CD4-positive, alpha-beta T cell treated with Interleukin-17A for 4 hours (primary cell): ENCODE measurements at places on chromosomes 16 and 17.

DNA sequence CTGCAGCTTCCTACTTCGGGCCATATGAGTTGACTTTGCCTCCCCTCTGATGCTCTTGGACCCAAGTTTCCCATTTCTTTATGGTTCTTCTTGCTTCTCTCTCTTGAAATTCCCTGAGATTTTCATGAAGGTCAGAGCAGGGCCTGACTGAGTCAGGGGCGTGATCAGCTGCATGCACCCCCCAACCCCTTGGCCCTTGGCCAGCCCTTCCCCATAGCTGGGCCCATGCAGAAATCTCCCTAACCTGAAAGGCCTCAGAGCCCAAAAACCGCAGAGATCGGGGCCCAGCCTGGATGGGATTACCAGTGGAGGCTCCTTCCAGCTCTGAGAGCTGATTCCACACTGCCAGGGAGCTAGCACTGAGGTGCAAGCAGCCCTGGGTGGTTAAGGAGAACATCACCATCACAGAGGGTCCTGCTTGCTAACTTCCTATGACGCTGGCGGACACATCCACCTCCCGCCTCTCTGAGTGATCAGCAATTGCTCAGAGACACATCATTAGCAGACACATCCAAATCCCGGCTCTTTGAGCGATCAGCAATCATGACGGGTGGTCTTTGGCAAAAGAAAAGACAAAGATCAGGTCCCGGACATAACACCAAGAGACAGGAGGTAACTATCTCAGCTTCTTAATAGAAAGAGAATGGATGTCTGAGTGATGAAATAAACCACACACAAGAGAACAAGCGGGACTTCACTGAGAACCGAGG is 161.5 kb downstream of the C16orf78 start:
- DNase-seq, result no peak

- DNase-seq, result no peak
These were observed 73.2 kb upstream of the C16orf82 start for GRCh38 chr16:26993511-26993910.

DNA sequence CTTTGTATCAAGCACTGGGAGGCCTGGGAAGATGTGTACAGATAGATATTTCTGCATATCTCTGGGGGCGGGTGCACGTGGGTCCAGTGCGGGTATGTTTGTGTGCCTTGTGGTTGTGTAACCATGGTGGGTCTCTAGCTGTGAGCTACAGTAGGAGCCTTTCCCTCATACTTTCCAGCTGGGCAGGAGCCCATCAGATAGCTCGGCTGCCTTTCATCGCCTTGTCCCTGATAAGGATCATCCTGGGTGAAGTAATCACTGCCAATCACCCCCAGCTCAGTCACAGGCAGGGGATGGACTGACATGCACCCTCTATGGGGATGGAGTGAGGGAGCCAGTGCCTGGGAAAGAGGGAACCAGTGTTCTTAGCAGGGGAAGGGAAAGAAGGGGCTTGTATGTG is 3.2 kb upstream of the SCRN2 start:
- DNase-seq, result no peak

DNA sequence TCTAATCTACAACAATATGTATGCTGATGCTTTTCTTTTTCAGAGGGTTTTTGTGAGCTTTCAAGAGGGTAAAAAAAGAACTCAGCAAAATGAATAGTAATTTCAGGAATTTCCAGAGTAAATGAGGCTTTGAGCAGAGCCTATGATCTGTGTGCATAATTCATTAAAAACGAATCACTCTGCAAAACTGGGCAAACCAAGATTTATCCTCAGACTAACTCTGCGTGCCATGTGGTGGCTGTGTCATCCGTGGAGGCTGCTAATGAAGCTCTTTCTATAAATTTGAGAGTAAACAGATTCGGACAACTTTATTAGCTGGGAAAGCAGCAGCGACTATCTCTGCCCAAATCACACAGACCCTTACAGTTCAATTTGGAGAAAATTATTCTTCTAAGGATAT is 83.8 kb downstream of the FOXL1 start:
- DNase-seq, result no peak

GRCh38 chr17:42675965-42676423 is 800 bp downstream of the PLEKHH3 start:
- DNase-seq, result no peak

DNA sequence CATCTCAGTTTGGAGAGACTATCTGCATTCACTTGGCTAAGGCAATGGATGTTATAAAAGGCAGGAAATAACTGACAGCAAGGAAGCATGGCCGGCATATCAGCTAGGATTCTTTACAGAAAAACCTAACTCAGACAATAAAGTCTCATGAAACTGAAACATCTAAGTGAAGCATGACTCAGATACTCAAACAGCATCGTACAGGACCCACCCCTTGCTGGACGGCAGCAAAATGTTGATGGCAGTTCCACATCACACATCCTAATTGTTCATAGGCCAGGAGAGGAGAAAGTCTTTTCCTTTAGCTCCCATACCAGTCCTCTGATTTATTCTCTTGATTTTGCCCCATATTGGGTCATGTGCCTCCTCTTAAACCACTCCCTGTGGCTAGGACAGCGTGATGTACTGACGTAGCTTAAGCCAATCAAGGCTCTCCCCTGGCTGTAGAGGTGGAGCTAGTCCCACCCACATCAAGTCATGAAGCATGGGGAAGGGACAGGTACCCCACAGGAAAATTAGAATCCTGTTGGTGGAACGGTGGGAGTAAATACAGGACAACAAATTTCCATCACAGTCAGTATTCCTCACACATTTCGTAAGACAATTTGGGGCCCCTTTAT is 178.9 kb downstream of the IRX3 start:
- DNase-seq, result no peak

DNA sequence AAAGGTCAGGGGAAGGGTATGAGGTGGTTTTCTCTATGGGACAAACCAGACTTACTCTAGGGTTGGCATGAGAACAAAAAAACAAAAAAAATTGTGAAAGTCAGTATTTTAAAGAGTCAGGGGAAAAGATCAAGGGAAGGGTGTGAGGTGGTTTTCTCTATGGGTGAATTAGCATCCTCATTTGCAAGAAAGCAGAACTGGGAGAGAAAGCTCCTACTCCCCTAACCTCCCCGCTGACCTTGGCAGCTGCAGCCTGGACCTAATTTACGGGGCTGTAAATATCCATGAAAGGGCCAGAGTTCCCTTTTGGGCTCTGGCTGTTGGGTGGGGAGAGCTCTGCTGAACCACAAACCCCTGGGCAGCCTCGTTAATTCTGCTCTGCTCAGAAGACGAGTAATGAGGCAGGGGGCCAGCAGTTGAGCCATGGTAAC is 10.6 kb downstream of the RHBDL3 start:
- DNase-seq, result no peak

DNA sequence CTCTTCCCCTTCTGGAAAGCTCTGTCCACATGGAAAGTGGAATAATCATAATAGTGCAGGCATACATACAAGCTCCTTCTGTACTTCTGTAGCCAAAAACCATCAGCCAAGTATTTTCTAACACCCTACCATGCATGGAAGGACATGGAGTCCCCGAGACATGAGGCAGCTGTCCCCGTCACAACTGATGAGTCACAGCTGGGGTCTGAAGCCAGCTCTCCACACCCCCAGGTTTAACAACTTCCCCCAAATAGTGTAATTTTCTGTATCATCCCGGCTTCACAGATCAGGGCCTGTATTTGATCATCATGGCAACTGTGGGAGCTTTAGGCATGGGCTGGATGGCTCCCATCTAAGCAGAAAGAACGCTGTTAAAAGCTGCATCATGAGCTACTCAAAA is 16.6 kb downstream of the C16orf96 start:
- no peak for DNase-seq

GRCh38 chr17:21352221-21352980 is 23.8 kb upstream of the KCNJ12 start:
- no peak for DNase-seq

- no peak for DNase-seq
These were observed 4.0 kb downstream of the RNASEK start for GRCh38 chr17:7016418-7016817.

DNA sequence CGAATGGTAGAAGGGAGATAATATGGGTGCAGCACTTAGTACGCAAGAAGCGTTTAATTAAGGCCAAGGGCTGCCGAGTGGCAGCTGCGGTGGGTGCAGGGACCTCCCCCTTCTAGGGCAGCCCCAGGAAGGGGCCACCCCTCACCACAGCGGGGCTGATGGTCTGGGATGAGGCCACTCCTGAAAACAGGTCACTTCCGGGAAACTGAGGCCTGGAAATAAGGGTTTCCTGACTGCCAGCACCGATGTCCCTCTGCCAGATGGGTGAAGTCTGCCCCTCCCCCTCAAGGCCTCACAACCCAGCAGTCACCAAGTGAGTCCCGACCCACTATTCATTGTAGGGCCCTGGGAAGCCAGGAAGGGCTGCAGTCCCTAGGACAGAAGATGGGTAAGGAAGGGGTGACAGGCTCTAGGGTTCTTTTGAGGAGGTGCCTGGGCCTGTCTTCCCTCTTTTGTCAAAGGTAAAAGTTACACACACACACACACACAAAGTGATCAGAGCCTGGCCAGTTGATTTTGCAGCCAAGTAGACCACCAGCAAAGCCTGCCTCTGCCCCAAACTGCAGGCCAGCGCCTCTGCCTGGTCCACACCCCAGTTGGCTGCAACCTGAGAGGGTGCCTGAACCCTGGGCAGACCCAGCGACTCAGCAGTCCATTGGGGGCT is 12.5 kb downstream of the SREBF1 start:
- DNase-seq, result peak; percentile 22

GRCh38 chr16:62363501-62363900 is 327.3 kb upstream of the CDH8 start:
- DNase-seq, result no peak

DNA sequence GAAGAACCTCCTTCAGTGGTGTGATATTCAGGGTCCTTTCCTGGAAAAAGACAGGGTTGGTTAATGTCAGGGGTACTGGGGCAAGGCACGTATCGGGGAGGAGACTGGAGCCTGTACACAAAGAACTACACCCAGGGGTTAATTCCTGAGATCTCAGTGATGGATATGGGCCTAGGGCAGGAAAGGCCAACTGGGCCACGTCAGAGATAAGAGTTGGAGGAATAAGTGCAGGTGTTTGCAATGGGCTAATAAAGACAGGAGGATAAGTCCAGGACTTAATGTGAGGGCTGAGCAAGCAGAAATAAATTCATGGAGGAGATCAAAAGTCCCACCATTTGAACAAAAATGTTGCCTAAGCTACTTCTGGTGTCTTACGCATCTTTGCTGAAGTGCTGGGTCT is 10.4 kb upstream of the HERPUD1 start:
- DNase-seq, result no peak

GRCh38 chr17:5703736-5704135 is 119.4 kb upstream of the NLRP1 start:
- no peak for DNase-seq

DNA sequence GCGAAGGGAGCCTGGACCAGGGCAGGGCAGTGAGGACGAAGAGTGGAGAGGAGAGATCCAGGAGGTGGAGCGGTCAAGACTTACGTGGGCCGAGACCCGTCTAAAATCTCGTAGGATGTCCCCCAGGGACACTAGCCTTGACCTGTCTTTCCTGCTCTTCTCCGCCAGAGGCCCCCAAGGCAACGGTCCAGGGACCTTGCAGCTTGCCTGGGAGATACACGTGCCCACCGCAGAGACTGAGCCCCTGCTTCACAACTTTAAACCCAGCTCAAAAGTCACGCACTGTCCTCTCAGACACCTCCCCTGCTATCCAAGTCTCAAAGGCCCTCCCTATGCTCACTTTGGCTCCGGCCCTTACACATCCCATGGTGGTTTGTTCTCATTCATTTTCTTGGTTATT is 9.4 kb downstream of the TIGD7 start:
- DNase-seq, result no peak

GRCh38 chr17:73888862-73889261 is 244.6 kb upstream of the SDK2 start:
- DNase-seq, result no peak

- no peak for DNase-seq
These were observed 39.6 kb downstream of the BAHCC1 start for GRCh38 chr17:81434681-81435417.

DNA sequence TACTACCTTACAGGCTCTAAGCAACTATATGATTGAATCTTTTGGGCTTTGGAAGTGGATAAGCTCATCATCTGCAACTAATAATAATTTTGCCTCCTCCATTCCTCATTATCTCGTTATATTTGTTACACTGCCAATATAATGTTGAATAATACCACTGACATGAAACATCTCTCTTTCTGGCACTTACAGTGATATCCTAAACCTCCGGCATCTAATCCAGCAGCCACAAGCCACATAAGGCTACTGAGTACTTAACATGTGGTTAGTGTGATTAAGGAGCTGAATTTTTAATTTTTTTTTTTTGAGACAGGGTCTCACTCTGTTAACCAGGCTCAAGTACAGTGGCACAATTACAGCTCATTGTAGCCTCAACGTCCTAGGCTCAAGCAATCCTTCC is 9.6 kb downstream of the CDC42EP4 start:
- no peak for DNase-seq

DNA sequence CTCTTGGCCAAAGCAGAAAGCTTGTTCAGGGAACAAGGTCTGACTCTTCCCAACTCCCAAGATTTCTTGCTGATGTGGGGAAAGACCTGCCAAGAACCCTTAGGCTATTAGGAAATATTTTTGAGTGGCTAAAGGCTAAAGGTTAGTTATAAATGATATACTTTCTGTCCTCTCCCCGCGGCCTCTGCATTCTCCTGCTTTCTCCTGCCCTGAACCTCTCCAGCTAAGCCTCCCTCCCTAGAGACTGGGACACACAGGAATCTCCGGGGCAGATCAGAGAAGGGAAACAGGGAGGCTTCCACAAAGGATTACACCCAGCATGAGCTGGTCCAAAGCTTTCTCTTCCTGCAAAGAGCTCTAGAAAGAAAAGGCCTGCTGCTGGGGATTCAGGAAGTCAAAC is 2.3 kb downstream of the SLC43A2 start:
- no peak for DNase-seq

DNA sequence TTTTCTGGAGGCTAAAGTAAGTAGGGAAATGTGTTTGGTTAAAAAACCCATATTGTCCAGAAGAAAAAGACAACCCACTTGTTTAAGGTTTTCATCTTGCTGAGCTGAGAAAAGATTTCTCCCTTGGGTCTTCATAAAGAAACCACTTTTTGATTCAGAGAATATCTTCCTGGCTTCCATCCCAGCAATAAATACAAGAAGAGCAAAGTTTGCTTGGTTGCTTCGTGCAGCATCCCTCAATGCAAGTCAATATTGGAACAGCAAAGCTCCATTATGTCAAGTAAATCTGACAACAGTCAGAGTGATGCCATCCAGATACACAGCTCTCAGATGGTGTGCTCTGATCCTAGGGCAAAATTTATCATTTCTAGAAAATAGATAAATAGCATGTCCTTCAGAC is 118.9 kb upstream of the PIRT start:
- DNase-seq, result no peak

- DNase-seq, result no peak
These were observed 9.3 kb upstream of the ADGRG1 start for GRCh38 chr16:57619133-57619605.
